SK-N-SH (cell line): ENCODE measurements at places on chromosomes 5 and 9. TPM values are rescaled to one million over a fixed set of nuclear protein-coding genes. Genes with fewer than 3 reads are reported as not detected.
A peak's percentile ranks its signal among the peaks of the same experiment; 100 is the strongest.

DNA sequence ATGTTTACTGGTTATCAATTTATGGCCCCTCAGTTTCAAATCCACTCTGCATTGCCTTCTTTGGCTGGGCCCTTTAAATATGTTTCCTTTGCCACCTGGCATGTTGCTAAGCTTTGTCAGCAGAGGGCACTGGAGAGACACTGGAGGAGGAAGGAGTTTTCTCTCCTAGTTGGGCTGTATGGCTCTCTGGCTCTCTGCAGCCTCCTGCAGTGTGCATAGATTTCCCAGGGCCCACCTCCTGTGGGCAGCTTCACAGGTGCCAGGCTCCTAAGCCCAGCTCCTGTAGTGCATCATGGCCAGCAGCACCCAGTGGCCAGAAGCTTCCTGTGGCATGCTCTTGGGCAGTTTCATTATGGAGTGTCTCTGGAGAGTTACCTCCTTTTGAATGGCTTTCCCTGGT, 23.3 kb downstream of the CAVIN4 start:
- no peaks in the 10 kb centered on the region for H3K36me3 ChIP-seq
- no peak overlapping the region for H3K4me3 ChIP-seq
- H3K4me1 ChIP-seq = no peaks in the 10 kb centered on the region
- no peaks in the 10 kb centered on the region for H3K27me3 ChIP-seq
- no peak overlapping the region for H3K27ac ChIP-seq
- peak; percentile 52 for DNase-seq

DNA sequence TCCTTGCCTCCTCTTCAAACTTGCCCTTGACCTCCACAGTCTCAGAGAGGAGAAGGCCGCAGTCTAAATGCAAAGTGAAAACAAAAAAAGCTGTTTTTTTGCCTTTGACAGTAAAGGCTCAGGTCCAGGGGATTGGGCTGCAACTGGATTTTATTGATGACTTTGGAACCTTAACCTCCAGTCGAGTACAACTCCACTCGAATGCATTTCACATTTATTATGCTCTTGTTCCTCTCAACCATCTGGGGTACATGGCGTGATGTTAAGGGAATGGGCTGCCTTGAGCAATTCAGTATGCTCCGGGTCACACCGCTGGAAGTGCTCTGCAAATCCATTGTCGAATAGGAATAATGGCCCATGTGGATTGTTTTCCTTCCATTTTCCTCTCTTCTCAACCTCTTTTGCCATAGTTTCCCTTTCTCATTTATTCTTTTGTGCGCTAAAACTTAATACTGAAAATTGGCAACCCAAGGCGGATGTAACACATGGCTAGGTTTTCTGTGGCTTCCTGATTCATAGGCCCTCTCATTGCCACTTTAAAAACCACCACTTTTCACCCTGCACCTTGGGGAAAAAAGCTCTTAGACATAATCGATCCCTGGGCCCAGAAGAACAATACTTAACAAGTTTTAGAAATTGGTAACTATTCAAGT, 34.3 kb downstream of the ITK start:
- H3K27me3 ChIP-seq = no peaks in the 10 kb centered on the region
- no peaks in the 10 kb centered on the region for H3K36me3 ChIP-seq
- H3K4me3 ChIP-seq = no peak overlapping the region
- DNase-seq = no peak
- H3K4me1 ChIP-seq = no peaks in the 10 kb centered on the region

DNA sequence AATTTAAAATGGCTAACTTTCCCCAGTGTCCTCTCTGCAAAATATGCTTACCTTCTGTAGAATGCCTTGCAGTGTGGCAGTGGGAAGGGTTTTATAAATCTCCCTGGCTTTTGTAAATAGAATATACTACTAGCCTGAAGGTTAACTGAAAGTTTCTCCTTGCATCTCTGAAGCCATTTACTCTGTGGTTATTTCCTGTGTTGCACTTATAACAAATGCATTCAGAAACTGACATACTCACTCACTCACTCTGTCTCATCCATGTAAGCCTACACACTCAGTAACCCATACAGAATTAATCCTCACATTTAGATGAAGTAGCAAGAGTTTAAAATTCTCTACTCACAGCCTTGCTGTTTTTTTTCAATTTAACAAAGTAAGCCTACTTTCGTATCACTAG, 87.1 kb upstream of the SH3GL2 start:
- H3K36me3 ChIP-seq = peaks cover 3% of the 10 kb centered on the region; the same call in 1 of the 2 replicates
- no peak overlapping the region for H3K27ac ChIP-seq
- H3K4me1 ChIP-seq = peaks cover 2% of the 10 kb centered on the region

DNA sequence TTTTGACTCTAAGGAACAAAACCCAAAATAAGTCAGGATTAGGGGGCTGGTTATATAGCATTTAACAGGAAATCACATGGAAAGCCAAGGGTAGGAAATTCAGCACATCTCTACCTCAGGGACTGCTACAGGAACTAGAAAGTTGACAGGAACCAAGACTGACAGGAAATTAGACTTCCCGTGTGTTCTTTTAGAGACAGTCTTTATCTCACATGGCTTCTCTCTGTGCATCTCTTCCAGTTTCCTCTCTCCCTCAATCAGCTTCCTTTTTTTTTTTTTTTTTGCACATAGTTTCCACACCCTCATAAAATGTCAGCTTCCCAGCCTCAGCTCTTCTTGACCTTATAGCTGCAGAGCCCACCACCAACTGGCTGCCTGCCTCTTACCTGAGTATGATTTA, 4.8 kb downstream of the RECK start:
- no peak overlapping the region for H3K4me3 ChIP-seq
- peaks cover 16% of the 10 kb centered on the region for H3K4me1 ChIP-seq
- H3K27me3 ChIP-seq = no peaks in the 10 kb centered on the region

- no peaks in the 10 kb centered on the region for H3K27me3 ChIP-seq
- DNase-seq = no peak
- H3K4me3 ChIP-seq = no peak overlapping the region
- no peak overlapping the region for H3K27ac ChIP-seq
- H3K36me3 ChIP-seq = no peaks in the 10 kb centered on the region
- H3K4me1 ChIP-seq = no peaks in the 10 kb centered on the region
Measured at GRCh38 chr9:23556459-23556858, 269.6 kb downstream of the ELAVL2 start.

DNA sequence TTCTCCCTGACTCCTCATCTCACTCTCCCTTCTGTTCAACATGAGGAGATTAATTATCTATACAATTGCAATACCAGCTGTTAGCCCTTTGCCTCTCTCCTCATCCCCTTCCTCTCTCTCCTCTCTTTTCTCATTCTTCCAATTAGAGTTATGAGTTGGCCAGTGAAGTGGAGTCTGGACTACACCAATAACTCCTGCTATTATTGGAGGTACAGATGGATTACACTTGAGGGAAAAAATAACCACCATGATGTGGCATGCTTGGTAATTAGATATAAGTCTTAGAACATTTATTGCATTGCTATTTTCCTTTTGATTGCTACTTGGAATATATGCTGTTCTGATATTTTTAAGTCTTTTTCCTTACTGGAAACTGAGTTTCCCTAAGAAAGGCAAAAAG, 159.2 kb downstream of the FRMD3 start:
- no peak for DNase-seq
- no peaks in the 10 kb centered on the region for H3K27me3 ChIP-seq
- no peak overlapping the region for H3K4me3 ChIP-seq
- H3K27ac ChIP-seq = no peak overlapping the region
- no peaks in the 10 kb centered on the region for H3K36me3 ChIP-seq
- peaks cover 7% of the 10 kb centered on the region for H3K4me1 ChIP-seq

GRCh38 chr5:132198571-132198970, 29.1 kb downstream of the P4HA2 start:
- no peaks in the 10 kb centered on the region for H3K27me3 ChIP-seq
- DNase-seq = no peak
- H3K4me3 ChIP-seq = no peak overlapping the region
- no peak overlapping the region for H3K27ac ChIP-seq

DNA sequence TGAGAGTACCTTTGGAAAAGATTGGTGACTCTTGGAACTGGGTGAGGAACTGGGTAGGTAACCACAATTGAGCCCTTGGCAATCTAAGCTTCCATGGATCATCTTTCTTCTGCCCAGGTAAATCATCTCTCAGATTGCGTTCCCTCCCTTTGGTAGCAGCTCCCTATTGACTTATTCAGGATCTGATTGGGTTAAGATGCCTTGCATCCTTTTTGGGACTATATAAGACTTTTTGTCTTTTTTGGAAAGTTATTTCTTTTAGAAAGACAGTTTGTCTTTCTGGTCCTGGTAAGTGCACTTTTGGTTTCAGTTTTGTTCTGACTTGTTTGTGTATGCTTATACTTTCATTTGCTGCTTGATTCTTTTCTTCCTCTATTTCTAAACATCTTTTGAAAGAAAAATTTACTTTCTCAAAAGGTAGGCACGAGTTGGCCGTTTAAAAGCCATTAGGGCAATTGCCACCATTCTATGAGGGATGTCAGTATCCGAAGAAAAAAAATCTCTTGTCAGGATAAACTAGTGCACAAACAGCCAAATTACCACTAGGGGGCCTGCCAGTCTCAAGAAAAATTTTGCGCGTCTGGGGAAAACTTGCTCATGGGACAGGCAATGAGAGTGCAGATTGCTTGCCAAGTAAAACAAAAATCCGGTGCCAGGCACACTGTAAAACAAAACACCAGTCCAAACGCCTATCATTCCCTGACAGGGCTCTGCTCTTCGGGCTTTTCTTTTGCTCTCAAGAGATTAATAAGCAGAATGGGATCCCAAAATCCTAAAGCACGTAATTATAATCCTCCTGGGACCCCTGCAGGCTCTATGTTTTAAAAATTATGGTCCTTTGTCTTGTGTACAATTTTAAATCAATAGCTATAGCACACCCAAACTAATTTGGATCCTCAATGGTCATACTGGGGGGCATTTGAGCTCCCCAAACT, 12.8 kb downstream of the OR1J1 start:
- H3K4me1 ChIP-seq = 0 out of 2 replicates have a peak, but pooled peaks cover 3% of the 10 kb centered on the region
- DNase-seq = peak; percentile 52
- H3K36me3 ChIP-seq = no peaks in the 10 kb centered on the region
- no peaks in the 10 kb centered on the region for H3K27me3 ChIP-seq
- no peak overlapping the region for H3K27ac ChIP-seq

DNA sequence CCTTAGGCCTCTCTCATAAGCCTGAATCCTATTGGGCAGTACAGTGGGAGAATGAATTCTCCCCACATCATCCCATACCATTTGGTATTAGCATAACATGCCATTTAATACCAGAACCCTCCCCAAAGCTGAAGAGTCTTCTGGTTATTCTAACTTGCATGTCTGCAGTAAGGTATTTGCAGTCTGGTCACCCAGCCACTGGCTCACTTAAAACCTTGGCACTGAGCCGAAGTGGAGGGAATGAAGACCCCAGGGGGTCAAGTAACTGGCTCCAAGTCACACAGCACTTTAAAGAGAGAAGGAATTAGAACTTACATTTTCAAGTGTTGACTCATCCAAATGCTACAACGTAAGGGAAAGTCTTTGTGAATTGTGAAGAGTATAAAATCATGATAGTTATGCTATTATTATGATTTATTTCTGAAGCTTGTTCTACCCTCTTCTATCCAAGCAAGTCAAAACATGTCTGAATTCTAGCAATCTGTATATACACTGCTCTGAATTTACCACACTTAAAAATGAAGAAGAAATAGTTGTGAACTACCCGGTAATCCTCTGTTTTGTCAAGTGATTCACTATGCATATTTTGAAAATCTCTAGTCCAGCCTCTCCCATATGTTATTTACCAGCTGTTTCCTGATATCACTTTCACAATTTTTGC, 28.5 kb downstream of the GLRA1 start:
- no peak overlapping the region for H3K4me3 ChIP-seq
- H3K4me1 ChIP-seq = no peaks in the 10 kb centered on the region
- no peak for DNase-seq
- H3K27me3 ChIP-seq = no peaks in the 10 kb centered on the region
- H3K36me3 ChIP-seq = no peaks in the 10 kb centered on the region

DNA sequence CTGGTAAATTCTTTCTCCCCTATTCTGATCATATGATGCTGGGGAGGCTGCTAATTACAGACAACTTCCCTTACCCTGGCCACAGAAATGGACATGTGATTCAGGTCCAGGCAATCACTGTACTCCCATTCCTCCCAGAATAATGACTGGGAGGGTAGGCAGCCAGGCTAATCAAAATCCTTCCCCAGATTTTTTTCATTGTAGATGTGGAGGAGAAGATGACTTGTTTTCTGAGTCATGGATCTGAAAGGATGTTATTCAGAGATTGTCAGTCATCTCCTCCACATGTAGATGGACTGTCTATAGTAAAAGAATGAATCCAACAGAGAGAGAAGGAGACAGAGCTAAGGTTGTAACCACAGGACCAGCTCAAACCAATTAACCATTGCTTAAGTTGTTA, 123.9 kb upstream of the PUM3 start:
- H3K27me3 ChIP-seq = no peaks in the 10 kb centered on the region
- no peaks in the 10 kb centered on the region for H3K36me3 ChIP-seq
- H3K27ac ChIP-seq = no peak overlapping the region
- no peak overlapping the region for H3K4me3 ChIP-seq

DNA sequence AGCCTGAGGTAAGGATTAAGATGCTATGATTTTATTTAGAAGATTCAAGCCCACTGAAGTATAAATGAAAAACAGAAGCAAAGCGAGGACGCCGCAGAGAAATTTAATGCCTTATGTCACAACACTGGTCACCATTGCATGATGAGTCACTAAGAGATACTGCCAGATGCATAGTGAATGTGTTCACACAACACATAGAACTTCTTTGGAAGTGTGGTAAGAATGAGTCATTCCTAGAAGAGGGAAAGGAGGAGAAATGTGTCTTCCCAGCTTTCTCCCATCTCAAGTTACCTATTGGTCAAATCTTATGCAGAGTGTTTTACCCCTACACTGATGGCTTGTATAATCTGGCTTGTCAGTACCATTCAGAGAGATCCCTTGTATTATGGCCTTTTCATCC, 465.3 kb upstream of the ARRDC3 start:
- no peaks in the 10 kb centered on the region for H3K27me3 ChIP-seq
- H3K4me1 ChIP-seq = peaks cover 21% of the 10 kb centered on the region
- H3K4me3 ChIP-seq = no peak overlapping the region
- H3K27ac ChIP-seq = peak overlapping the region; percentile 79
- no peaks in the 10 kb centered on the region for H3K36me3 ChIP-seq

ZDHHC21 gene
- 2.9 and 4.3 TPM in 2 replicates for polyA plus RNA-seq

DNA sequence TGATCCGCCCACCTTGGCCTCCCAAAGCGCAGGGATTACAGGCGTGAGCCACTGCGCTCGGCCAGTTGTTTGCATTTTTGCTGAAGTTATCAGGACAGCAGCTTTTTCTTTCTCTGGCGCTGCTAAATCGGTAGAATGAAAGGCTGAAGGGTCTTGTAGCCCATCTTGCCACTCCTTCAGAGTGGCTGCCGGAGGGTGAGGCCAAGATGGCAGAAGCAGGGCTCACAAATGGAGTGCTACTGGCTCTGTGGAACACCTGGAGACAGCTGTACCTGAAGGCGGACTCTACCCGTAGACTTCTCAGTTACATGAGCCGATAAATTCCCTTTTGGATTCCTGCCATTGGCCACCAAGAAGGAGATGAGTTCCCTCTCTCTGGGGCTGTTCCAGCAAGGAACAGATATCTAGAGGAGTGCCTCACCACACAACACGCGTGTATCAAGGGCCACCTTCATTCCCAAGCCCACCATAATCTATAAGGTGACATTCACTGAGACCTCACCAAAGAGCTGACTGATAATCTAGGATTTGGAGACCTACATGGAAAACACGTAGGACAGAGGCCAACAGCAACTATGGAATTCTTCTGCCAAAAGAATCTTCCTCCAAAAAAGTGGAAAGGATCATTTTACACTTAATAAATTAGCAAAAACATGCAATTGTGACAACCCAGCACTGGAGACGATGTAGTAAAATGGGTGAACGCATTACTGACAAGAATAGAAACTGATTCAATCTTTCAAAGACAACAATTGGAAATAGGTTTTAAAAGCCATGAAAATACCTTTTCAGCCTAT, 21.8 kb downstream of the STK10 start:
- H3K4me3 ChIP-seq = no peak overlapping the region
- H3K36me3 ChIP-seq = no peaks in the 10 kb centered on the region
- no peak overlapping the region for H3K27ac ChIP-seq
- no peak for DNase-seq
- no peaks in the 10 kb centered on the region for H3K27me3 ChIP-seq

LYSMD3 gene
- polyA plus RNA-seq = 5.2 and 6.7 TPM in 2 replicates
